Left renal cortex interstitium (tissue), 4 donors: ENCODE measurements at places on chromosomes 4 and X.

DNA sequence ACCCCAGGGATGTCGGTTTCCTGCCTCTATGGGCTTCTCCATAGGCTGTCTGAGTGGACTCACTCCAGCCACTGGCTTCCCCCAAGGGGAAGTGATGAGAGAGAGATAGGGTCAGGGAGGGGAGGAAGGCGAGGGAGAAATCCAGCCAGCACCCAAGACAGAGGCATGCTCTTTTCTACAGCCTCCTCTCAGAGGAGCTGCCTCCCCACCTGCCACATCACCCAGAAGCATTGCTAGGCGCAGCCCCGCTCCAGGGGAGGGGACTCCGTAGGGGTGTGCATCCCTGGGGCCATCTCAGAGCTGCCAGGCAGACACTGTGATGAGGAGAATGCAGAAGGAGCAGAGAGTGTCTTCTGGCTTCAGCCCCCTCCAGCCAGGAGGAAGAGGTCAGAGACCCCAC, 109.5 kb upstream of the NKX1-1 start:
- DNase-seq, result no peak

- no peak for DNase-seq
Measured at GRCh38 chr4:103904123-103904522, 184.3 kb upstream of the TACR3 start.

GRCh38 chrX:137034508-137034872, 695 bp upstream of the GPR101 start:
- DNase-seq, result no peak

GRCh38 chrX:103792916-103793544, 16.4 kb downstream of the PLP1 start:
- DNase-seq, result no peak

DNA sequence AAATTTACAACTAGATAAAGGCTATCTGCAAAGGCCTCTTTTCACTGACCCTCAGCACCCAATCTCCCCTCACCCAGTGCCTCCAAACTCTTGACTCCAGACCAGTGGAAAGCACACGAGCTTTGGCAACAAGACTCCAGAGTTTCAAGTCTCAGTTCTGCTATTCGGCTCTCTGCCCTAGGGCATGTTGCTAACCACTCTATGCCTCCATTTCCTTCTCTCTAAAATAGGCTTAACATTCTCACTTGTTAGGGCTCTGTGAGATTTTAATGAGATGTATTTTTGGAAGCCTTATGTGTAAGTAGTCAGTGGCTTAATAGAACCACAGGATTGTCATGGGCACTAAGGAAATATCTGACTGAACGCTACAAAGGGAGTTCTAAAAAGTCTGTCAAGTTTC, 116.5 kb upstream of the IQCM start:
- DNase-seq, result no peak

DNA sequence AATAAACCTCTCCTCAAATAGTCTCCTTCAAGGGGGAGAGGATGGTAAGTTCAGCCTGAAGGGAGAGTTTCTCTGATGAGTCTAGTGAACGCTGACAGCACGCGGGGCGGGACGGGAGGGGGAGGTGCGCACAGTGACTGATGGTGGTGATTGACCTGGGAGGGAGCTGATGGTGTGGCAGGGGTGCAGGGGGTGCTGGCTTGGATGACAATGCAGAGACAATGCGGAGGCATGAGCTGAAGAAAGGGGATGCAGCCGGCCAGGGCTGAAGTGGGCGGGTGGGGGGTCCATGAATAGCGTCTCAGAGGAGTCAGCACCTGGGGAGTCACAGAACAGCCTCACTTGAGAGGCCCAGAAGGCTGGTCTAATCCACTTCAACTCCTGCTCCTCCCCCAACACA, 142.5 kb upstream of the PJA1 start:
- DNase-seq, result no peak

DNA sequence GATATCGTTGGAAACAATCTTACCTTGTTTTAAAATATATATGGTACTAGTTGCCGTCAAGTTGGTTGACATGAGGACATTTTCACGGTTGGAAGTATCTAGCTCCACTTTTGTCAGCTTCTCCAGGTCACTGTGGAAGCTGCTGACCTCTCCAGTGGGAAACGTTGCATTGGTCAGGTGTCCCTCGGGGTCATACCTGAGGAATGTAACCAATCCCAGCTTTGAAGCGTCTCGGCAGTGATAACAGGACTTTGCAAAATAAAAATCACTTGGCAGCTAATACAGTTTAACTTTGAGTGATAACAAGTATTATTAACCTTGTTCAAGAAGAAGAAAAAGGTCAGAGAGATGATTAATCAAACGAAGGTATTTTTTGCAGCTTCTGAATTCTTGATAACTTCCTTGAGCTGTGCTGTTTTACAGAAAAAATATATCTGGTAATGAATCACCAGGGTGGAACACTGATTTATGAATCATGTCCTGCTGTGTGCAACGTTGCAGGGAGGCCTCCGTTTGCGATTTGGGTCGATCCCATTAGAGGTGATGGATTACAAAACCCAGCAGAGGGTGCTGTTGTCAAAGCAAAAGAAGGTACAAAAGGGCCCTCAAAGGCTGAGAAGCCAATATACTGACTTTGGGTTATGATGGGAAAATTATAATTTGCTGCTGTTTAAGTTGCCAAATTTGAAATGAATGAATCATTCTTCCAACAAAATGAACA, 60.1 kb downstream of the SH2D1A start:
- peak; percentile 32 for DNase-seq

DNA sequence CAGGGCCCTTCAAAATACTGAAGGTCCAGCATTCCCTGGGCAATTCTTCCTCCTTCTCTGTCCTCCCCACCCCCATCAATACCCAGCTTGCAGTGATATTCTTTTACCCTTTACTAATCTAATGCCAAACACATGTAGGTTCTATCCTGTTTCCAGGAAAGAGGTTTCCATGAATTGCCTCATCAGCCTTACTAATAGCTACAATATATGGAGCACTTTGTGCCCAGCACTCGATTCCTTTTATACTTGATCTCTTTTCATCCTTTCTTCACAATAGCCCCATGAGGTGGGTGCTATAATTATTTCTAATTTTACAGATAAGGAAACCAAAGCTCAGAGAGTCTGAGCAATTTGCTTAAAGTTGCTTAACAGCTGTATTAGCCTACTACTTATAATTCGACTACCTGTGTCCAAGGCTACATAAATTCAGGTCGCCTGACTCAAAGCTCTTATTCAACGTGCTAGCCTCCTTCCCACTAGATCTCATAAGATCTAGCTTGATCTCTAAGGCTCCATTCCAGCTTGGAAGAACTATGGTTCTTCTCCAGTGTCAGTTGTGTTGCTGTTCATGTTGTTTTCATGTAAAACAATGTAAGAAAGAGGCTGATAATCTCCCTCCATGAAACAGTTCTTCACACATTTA, 229.6 kb upstream of the PGRMC2 start:
- no peak for DNase-seq

GRCh38 chrX:139554376-139554775, 23.8 kb downstream of the F9 start:
- DNase-seq, result no peak

DNA sequence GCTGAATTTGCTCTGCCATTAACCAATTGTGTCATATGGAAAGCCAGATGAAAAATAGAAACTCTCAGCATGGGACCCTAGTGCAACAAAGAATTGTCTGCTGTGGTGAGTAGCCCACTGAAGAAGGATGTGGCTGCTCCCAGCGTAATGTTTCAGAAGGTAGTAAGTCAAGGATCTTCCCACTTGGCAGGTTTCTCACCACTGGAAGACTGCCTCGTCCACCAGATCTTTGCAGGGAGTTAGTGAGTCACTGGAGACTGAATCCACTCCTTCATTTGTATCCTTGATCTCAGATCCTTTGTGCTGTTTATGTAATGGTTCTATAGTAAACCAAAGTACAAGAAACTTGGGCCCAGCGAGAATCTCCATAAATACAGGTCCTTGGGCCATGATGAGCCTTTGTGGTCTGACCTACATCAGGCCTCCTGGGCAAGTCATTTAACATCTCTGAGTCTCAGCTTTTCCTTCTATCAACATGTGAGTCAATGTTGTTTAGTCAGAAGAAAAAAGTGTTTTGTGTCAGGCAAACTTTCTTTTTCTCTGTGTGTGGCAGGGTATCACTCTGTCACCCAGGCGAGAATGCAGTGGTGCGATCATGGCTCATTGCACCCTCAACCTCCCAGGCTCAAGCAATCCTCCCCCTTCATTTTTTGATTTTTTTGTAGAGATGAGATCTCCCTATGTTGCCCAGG, 78.0 kb upstream of the CCDC160 start:
- DNase-seq, result no peak

DNA sequence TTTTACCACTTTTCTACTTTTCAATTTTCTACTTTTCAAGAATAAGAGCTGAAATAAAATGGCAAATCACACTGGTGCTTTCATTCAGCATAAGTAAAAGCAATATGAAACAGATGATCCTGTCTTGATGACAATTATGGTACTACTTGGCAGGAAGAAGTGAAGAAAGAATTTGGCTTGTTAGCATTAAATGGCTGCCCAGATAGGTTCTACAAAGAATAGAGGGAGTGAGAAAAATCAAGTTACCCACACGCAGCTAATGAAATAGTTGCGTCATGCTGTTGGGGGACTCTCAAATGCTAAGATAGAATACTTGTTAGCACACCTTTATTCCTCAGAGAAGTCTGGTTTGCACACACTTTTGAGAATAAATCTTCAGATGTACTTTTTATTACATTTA, 12.5 kb upstream of the LCORL start:
- no peak for DNase-seq

DNA sequence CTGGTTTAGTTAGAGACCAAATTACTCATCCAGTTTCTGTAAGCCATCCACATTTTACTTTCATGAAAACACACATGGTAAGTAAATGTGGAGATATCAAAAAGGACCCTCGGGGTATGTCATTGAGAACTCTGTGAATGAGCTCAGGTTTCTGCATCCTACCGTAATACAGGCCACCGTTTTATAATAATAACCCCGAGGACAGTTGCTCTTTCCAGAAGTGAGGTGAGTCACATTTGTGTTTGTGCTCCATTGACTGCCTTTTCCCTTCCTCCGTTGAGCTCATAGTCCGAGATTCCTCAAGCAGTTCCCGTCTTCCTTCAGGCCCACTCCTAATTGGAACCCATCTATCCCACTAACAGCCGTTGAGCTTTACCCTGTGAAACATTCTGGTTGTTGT, 95.3 kb downstream of the GRID2 start:
- DNase-seq, result no peak
